Astrocyte of the hippocampus (primary cell): ENCODE measurements at places on chromosomes 7 and 10.
A peak's percentile ranks its signal among the peaks of the same experiment; 100 is the strongest.

GRCh38 chr10:91694170-91694794, 61.4 kb upstream of the PPP1R3C start:
- DNase-seq: peak; percentile 57

DNA sequence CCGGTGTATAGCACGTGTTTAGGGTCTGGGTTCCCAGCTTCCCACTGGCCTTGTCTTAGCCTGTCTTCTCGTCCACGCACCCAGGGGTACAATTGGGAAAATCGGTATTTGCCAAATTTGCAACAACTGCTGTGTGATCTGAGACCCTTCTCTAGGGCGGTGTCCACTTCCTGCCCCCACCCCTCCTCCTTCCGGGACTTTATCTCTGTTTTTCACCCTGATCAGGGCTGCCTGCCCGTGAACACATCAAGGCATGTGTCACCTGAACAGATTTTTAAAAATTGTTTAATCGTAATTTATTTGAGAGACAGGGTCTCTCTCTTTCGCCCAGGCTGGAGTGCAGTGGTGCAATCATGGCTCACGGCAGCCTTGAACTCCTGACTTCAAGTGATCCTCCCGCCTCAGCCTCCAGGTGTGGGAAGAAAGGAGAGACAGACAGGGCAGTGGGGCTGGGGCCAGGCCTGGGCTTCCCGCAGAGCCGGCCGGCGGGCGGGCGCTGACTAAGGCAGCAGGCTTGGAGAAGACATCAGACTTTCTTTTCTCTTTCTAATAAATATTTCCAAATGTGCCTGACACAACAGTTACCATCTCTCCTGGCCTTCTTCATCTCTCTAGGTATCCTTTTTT, 27.5 kb downstream of the ELFN1 start:
- DNase-seq: no peak

GRCh38 chr7:118184565-118184940, 589 bp downstream of the LSM8 start:
- no peak for DNase-seq

- no peak for DNase-seq
Measured at GRCh38 chr10:28713626-28714352, 36.5 kb downstream of the BAMBI start.

GRCh38 chr7:140714331-140715040, 18.0 kb downstream of the NDUFB2 start:
- DNase-seq: no peak

GRCh38 chr10:130021383-130021950, 57.4 kb upstream of the EBF3 start:
- peak; percentile 34 for DNase-seq

DNA sequence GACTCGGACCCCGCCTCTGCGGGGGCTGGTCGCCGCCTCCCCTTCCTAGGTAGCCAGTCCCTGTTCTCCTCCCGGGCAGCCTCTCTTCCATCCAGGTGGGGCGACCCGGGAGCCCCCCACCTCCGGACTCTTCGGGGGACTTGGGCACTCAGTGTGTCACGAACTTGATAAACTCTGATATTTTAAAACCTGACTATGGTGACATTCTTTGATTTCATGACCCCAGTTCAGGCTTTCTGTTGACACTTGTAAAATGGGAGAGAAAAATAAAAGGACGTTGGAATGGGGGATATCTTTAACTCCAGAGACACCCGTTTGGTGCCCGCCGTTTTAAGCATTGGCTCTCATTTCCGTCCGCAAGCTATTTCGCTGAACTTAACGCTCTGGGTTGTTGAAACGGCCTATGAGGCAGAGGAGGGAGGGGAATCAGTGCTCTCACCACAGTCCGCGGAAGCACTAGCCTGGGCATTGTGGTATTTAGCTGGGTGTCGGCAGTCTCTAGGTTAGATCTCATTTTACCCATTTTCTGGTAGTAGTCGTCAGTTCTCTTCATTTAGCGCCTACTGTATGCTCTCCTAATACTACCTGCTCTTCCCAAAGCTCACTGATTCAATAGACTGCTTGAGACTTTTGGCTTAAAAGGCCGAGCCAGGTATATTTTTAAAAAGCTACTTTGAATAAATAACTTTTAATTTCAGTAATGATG, 738 bp downstream of the VPS26A start:
- DNase-seq: peak; percentile 73

DNA sequence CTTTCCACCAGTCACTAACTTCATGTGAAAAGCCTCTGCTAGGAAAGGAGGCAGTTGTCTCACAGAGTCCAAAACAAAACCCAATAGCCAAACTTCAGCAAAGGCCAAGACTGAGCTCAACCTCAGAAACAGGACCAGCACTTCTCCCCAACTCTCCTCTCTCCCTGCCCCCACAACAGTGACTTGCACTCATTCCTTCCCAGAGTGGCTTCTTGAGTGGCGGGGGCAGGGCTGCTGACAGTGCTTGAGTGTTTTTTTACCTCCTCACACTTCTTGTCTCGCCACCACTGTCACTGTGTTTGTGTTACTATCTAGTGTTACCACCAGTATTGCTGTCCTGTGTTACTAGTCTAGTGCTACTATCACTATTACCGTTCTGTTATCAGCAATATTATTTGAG, 206.8 kb downstream of the KLF6 start:
- no peak for DNase-seq

DNA sequence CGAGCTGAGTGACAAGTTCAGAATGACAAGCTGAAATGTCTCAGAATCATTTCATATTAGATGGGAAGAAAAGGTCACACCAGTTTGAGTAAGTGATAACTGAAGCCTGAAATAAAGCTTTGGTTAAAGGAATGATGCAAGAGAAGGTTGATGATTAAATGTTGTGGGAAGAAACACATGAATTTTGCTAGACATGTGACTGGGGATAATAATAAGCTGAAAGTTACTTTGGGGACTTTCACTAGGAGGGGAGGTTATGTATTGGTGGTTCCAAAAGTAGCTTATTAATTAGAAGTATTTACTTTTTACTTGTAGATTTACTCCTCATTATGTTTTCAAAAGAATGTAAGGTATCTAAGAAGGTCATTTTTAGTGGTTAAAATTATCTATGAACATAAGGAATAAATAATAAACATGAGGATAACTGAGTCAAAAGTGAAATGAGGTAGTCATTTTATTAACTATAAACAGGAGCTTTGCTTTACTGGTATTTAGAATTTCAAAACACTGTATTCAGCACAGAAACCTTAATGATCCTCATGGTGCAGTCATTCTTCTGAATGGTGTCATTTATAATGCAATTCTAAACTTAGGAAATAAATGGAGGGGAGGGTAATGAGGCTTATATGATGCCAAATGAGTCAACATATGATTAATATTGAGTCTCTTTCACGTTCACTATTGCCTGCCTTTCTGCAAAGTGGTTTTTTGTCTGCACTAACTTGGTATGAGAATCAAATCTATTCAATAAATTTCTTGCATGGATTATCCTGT, 63.7 kb downstream of the PRKG1 start:
- no peak for DNase-seq

DNA sequence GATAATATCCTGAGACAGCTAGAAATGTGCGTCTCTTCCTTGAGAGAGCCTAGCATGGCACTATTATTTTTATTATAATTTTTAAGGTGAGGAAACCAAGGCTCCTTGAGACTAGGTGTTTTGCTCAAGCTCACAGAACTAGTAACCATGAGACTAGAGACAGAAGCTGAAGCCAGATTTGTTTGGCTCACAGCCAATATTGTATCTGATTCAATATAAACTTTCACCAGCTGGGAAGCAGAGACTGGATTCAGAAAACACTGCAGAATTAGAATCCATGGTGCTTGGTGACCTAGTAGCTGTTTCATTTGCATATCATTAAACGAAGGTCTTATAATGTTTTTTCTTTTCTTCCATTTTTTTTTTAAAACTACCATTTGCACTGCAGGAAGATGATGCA, 64.4 kb downstream of the DNAJB9 start:
- DNase-seq: no peak

GRCh38 chr7:50068850-50069551, 24.0 kb downstream of the ZPBP start:
- peak; percentile 87 for DNase-seq

DNA sequence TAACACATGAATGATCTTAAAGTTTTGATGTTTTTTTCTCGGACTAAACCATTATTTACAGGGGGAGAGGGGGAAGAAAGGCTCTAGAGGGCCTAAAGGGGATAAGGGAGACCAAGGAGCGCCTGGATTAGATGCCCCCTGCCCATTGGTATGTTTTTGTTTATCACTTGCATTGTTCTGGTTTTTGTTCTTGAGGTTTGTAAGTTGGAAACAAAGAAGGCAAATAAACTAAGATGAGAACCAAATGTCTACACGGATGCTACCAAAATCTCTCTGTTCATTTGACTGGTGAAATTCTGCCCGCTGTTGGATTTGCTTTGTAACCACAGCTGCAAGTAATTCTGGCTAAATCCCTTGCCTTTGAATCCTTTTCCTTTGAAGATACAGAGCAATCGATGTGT, 99.8 kb upstream of the MACROH2A2 start:
- DNase-seq: peak; percentile 34

DNA sequence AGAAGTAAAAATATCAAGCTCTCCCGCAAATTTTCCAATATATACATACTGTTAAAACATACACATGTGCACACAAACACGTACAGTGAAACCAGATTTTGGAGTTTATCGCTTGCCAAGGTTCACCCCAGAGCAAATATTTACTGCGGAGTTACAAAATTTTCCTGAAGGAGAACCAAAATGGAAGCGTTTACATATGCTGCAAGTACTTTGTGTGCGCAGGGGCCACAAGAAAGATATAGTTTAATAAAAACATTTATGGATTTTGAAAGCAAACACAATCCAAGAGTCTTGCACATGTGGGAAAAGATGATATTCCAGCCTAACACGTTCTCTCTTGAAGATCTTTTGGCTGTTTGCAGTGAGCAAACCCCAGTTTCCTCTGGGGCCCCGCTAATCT, 301.3 kb upstream of the NFE2L3 start:
- DNase-seq: no peak

GRCh38 chr10:44929356-44930255, 18.5 kb downstream of the TMEM72 start:
- no peak for DNase-seq

DNA sequence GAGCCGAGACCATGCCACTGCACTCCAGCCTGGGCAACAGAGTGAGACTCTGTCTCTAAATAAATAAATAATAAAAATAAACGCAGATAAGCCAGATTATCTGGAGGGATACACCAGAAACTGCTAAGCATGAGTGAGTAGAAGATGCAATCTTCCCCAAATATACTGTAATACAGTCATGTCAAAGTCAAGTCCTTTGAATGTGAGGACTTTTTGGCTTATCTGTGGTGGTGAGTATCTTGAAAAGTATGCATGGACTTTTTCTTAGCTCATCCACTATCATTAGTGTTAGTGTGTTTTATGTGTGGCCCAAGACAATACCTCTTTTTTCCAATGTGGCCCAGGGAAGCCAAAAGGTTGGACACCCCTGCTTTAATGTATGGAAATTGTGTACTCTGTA, 44.7 kb upstream of the PITRM1 start:
- no peak for DNase-seq

GRCh38 chr7:145732521-145732920, 384.1 kb upstream of the CNTNAP2 start:
- DNase-seq: no peak

DNA sequence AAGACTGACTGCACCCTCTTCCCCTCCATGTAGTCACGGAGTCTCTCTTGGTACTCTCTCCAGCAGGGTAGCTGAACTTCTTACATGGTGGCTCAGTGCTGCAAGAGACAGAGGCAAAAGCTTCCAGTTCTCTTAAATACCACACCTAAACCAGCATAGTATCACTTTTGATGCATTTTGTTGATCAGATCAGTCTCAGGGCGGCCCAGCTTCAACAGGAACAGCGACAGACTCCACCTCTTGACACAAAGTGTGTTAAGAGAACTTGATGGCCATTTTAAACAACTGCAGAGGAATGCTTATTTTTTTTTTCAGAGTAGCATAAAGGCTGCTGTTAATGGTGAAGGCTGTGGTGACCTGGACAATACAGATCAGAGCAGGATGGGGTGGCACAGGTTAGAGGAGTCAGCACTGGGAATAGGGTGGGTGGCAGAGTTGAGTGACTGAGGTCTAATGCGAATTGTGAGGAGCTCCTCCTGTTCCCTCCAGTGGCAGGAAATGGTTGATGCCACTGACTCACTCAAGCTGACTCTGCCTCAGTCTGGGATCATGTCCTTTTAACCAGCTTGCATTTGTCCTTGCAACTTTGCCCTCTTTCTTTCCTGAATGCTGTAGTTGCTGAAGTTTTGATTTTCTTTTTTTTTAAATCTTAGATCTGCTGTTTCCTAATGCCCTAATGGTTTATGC, 17.3 kb downstream of the MGAM start:
- DNase-seq: no peak

DNA sequence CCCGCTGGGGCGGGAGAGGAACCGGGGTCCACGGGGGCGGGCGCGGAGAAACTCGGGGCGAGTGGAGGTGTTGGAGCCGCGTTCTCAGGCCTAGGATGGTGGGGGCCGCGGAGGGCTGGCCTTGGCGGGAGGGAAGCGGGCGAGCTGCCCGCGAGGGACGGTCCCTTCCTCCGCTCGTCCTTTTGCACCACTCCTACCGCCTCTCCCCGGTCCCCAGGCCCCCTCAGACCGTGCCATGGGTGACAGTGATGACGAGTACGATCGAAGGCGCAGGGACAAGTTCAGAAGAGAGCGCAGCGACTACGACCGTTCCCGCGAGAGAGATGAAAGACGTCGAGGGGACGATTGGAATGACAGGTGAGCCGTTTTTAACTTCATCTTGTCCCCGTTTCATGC, 451 bp downstream of the SRRT start:
- peak; percentile 51 for DNase-seq

GRCh38 chr7:102823390-102824119, 74.8 kb downstream of the FAM185A start:
- DNase-seq: peak; percentile 38

- DNase-seq: no peak
Measured at GRCh38 chr10:37754538-37755323, 102.7 kb downstream of the ZNF248 start.

- DNase-seq: no peak
Measured at GRCh38 chr7:27631391-27631790, 31.3 kb downstream of the HIBADH start.

GRCh38 chr7:31028417-31028992, 23.6 kb upstream of the ADCYAP1R1 start:
- DNase-seq: no peak

DNA sequence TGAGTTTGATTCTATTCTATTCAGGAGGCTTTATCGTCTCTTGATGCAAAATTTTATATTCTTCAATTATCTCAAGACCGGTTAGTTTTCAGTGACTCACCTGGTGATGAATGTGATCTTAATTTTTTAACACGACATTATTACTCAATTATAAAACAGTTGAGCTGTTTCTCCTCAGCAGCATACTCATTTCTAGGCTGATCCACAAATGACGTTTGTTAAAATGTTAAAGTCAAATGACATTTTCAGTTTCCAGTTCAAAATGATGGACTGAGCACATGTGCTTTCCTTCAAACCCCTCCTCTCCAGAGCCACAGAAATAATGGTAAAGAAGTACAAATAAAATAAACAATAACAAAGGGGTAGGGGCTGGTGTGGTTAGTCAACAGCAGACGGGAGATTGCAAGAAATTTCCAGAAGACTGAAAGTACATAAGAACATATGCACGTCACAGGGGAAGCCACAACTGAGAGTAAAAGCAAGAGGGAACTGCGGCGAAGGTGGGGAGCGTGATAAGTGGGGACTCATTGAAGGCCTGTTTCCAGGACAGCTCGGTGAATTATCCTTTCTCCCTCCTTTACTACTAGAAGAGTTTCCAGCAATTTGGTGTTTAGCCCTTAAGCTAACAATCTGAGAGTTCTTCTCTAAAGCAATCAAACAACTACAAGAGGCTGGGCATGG, 10.9 kb downstream of the MACROH2A2 start:
- DNase-seq: no peak
